ENCODE measurements at places on chromosomes 3 and 15.

DNA sequence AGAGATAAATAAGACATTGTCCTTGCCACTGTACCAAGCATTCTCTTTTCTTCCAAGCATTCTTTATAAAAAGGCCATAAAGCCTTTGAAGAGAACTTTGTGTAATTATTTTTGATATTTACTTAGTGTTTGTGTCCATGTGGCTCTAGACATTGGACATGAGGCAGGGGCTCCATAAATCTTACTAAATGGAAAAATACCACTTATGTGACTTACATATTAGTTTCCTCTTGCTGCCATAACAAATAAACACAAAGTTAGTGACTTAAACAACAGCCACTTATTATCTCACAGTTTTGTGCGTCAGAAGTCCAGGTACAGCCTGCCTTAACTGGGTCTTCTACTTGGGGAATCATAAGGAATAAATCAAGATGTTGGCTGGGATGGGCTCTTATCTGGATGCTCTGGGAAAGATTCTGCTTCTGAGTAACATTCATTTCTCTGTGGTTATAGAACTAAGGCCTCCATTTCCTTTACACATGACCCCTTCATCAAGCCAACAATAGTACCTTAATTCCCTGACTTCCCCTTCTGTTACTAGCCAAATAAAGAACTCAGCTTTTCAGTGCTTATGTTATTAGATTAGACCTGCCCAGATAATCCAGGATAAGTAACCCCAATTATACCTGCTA, 59.9 kb upstream of the COL8A1 start:
- DNase-seq = no peak

- no peak for DNase-seq
Observed at GRCh38 chr3:51947215-51947900, 5.2 kb downstream of the PARP3 start.

DNA sequence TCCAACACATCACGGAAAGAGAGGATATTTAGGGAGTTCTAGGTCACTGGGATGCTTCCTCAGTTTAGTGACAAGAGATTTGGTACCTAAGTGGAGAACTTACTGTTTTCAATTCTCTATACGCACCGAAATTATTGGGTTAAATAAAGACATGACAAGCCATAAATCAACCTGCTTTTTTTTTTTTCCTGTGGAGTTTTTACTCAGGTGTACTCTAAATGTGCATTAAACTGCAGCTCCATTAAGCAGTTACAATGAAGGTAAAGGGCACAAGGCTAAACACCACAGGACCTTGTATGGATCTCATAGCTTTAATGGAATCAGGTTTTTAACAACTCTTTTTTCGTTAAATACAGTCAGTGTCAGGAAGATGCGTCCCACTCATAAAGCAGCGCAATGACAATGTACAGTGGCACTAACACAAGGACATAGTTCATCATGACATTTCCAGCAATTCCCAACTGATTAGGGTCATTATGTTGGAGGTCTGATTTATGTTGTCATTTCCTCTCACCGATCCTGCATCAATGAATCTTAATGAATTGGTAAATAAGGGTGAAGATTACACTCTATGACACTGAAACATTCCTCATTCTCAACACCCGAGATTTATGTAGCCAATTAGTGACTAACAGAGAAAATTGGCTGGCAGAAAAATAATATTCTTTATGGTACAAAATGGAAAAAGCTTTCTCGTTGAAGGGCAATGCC, 355.2 kb downstream of the FOXP1 start:
- no peak for DNase-seq

- DNase-seq = no peak
Observed at GRCh38 chr3:10845839-10846656, 30.0 kb downstream of the SLC6A11 start.

- DNase-seq = no peak
Observed at GRCh38 chr15:88636050-88636449, 2.8 kb upstream of the ISG20 start.

GRCh38 chr15:29216955-29217354, 52.7 kb downstream of the NSMCE3 start:
- DNase-seq = no peak

DNA sequence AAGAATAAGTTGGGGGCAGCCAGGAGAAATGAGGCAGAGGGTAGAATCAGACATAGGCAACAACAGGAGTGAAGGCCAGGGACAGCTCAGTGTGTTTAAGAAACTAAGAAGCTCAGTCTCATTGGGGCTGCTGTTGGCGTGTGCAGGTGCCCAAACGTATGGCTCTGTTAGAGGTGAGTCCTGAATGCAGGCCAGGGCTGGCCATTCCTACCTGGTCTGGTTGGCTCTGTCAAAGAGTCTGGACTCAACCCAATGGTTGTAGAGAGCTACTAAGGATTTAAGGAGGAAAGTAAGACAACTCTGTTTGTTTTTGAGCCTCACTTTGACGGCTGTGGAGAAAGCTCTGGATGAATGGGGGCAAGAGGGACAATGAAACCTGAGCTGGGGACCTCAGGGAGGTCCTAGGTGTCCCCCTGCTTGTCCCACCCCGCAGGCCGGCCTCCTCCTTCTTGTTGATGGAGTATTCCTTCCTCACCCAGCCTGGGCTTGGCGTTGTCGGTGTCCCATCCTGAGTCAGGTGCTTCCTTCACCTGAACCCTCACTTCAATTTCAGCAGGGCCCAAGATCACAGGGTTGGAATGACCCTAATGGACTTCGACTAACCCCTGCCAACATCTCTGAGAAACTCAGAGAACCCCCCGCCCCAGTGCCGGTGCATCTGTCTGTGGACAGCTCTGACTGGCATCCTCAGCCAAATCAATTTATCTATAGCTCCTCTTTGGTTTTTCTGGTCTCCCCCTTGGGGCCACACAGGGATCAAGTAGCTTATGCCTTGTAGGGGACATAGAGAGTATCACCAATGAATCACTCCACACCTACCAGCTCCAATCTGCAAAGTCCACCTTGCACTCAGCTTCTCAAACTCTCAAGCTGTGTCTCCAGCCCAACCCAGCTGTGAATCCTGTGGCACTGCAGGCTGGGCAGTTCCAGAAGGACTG, 8.3 kb downstream of the ITGA11 start:
- DNase-seq = no peak

DNA sequence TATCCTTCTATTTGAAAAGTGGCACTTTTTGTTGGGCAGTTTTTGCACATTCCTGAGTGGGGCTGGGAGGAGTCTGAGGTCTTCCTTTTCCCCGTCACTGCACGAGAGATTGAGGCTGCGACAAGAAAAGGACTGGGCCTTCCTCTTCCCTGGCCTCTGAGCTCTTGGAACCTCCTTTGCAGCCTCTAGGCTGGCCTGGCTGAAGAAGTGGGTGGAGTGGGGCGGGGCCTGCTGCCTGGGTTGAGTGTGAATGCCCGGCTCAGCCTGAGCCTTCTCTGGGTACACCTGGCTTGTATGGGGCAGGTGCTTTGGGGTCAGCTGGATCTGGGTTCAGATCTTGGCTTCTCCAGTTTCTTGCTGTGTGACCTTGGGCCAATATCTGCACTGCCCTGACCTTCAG, 43.1 kb downstream of the PLXNA1 start:
- no peak for DNase-seq

DNA sequence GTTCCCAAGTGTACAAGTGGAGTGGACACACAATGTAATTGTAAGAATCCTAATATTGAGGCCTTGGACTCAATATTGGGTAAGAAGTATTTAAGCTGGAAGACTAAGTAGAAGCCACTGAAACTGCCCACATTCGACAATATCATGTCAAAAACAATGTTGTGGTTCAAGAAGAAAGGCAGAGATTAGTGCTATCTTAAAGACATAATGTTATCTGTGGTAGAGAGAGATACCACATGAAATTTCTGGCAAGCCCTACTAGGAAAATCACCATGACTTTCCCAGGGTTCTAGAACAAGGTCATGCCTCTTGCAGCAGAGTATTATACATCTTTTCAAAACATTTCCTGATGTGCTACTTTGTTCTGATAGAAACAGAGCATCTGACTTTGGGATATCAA, 192.6 kb downstream of the RAP2B start:
- no peak for DNase-seq

- no peak for DNase-seq
Observed at GRCh38 chr15:63502137-63502766, 2.1 kb upstream of the USP3 start.

DNA sequence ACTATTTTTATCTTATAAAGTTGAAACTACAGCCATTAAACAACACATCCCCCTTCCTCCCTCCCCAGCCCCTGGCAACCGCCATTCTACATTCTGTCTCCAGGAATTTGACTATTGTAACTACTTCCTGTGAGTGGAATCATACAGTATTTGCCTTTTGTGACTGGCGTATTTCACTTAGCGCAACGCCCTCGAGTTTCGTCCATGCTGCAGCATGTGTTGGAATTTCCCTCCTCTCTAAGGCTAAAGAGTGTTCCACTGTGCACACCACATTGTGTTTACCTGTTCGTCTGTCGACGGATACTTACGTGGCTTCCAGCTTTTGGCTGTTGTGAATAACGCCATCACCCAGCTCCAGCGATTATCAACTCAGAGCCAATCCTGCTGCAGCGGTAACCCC, 52.0 kb upstream of the DLG1 start:
- no peak for DNase-seq

DNA sequence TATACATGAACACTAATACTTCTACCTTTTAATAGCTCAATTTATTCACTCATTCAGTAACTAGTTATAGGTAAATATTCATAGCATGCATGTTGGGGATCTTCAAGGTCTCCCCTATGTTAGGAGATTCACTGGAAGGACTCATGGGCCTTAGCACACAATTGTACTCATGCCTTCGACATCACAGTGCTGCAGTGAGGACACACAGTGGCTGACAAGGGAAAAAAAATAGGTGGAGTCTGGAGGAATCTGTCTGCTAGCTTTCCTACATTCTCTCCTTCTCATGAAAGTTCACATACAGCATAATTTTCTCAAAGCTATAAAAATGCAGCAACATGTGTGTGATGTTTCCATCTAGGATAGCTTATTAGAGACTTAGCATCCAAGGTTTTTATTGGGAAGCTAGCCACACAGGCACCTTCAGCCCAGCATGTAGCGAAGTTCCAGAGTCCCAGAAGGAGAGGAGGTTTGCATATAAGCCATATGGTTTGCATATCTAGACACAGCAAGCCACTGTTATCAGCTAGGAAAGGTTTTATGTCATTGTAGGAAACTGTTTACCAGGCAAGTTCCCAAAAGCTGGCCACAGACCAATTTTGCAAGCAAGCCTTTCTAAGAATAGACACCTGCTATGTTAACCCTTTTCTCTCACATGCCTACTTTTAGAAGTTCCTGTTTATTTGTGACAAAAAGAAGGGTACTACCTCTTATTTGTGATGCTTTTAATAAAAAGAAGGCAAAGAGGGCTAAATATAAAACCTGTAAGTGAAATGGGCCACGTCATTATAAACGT, 46.4 kb downstream of the MORC1 start:
- no peak for DNase-seq

DNA sequence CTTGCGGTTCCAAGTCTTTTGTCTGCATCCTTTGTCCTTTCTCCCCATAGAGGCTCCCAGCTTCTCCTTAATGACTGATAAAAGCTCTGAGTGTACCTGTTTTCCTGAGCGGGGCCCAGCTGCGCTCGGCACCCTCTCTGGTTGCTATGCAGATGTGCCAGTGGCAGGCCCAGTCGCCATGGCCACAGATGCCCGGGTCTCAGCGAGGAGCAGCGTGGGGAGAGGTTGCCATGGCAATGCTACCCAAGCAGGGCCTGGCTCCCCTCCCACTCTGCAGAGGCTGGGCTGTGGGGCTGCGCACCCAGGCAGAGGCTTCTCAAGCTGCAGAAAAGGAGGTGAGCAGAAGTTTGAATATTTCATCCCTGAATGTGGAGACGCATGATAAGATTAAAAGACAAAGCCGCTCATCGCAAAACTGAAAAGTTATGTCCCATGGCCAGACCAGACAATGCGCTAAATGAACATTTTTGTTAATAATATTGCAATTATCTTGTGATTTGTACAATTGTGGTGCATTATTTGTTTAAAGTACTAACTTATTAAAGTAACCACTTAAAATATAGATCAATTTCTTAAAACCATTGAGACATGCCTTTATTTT, 66.1 kb downstream of the TPRA1 start:
- DNase-seq = no peak

DNA sequence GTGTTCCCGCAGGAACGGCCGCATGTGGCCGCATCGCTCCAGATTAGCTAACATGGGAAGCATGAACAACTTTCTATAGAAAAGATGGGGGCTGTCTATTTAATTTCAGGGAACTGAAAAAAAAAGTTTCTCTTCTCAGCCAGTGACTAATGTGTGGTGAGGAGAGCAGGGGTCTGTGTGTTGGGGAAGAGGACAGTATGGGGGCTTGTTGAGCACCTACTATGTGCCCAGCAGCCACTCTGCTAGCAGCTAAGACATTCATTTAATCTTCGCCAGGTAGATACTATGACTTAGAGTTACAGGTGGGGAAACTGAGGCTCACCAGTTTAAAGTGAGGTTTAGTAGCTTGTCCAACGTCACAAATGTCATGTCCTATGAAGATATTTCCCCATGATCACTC, 56.6 kb downstream of the MGLL start:
- DNase-seq = no peak

- no peak for DNase-seq
Observed at GRCh38 chr3:175007306-175007705, 148.2 kb downstream of the NAALADL2 start.

- no peak for DNase-seq
Observed at GRCh38 chr3:11624161-11624560, 19.6 kb downstream of the VGLL4 start.

GRCh38 chr3:164486150-164486549, 592.1 kb downstream of the SI start:
- DNase-seq = no peak

GRCh38 chr15:34799149-34800101, 4.1 kb upstream of the ACTC1 start:
- DNase-seq = no peak

- DNase-seq = peak; percentile 76
Observed at GRCh38 chr3:184727357-184728009, 15.6 kb upstream of the MAGEF1 start.

GRCh38 chr3:158845765-158846350, 44.0 kb downstream of the MFSD1 start:
- DNase-seq = peak; percentile 41

Measured in COLO829 (cell line).